ENCODE measurements at places on chromosomes 7 and 10.

GRCh38 chr7:98357751-98358161 lies 43.1 kb downstream of the BAIAP2L1 start:
- no peak for DNase-seq

DNA sequence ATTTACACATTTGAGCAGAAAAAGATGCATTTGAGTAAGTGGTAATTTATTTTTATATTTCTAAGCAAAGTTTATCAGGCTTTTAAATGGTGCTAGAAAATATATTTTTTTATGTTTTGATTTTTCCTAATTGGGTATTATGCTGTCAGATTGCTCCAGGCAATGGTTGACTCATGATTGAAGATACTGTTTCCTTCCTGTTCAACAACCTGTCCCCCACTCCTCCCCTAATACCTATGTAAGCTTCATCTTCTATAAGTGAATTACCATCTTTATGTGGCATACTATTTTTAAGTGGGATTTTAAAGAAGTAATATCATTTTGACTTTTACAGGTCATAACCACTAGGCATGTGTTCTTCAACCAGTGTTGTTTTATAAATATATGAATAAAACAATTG lies 21.4 kb downstream of the TSPAN13 start:
- no peak for DNase-seq

DNA sequence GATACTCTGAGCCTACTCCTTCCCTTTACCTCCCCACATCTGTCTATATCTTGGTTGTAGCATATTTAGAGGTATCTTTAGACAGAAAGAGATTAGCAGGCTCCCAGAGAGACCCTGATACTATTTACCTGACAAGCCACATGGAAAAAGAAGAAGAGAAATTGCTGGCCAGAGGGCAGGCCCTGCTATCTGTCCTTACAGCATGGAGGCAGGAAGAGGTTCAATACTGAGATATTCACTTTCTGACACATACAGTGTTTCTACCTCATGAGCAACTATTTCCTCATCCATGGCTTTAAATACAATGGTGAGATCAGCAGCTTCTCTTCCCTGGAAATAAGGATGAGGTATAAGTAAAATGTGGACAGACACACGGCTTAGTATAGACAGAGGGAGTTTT lies 33.9 kb upstream of the TSPAN13 start:
- no peak for DNase-seq

DNA sequence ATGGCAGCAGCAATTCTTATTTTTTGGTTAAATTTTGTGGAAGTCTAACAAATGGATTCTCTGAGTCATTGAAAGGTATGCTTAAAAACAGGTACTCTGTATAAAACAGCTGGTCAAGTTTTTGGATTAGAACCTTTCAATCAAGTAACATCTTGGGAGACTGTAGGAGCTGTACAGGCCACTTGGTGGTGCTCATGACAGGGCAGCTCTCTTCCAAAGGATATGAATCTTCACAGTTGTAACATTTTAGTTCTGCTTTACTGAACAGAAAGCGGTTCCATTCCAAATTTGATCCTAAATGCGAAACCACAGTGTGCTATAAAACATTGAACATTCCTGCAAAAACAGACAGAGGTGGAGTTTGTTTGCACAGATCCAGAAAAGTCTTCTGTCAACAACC lies 44.5 kb upstream of the AGR3 start:
- DNase-seq: peak; percentile 13

GRCh38 chr7:142176901-142177300 lies 65.4 kb downstream of the MGAM2 start:
- no peak for DNase-seq

- DNase-seq: no peak
These were observed 35.1 kb downstream of the BRAF start for GRCh38 chr7:140889645-140890044.

- DNase-seq: no peak
These were observed 266.3 kb downstream of the BICC1 start for GRCh38 chr10:58778966-58779365.

DNA sequence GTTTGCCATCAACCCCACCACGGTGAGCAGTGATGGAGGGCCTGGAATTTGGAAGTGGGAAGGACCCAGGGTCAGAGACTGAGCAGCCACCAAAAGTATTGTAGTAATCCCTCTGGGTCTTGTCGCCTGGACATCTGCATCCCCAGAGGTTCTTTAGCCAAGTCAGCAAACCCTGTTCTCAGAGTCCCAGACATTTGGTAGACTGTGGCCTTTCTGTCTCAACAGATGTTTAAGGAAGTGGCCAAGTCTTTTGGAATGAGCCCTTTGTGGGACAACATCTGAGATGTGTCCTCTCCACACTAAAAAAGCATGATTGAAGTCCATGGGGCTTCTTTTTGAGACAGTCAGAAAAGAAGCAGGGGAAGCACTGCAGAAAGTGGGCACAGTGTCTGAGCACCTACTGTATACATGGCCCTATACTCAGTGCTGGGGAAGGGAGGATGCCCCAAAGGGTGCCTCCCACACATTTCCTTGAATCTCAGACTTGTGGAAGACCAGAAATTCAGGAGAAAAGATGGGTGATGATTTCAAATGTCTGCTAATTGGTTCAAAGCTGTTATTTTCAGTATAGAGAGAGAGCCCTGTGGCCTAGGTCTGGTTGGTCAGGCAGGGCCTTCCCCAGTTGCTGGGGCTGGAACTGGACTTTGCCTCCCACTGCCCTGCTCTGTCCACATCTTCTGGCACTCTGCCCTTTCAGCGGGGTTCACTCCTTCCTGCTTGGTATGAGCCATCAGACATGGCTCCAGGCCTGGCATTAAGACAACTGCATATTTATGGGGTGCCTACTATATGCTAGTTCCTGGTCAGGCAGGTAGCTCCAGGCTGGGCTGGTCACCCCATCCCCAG lies 26.5 kb upstream of the VSIR start:
- DNase-seq: no peak

DNA sequence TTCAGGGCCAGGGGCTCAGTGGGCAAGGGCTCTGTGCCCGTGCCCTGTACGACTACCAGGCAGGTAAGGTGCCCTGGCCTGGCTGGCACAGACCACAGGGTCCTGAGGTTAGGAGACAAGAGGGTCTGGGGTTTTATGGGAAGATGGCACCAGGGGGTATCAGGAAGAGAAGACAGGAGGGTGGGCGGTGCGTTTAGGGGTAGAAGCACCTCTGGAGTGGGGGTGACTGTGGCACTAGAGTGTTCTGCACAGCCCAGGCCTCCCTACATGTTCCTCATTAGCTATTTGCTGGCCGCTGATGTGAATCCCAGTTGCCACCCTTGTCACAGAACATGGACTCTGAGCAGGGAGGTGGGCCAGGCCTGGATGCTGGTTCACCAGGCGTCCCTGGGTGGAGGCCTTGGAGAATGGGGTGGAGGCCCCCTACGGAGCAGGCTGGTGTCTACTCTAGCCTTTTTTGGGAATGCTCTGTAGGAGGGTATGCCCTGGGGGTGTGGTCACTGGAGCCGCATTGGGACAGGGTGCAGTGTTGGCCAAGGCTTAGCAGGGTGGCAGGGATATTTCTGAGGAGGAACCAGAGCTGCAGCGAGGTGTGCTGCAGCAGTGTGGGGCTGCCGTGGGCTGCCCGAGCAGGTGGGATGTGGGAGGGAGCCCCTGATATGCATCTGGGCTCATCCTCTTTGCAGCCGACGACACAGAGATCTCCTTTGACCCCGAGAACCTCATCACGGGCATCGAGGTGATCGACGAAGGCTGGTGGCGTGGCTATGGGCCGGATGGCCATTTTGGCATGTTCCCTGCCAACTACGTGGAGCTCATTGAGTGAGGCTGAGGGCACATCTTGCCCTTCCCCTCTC lies 5.0 kb downstream of the PGAM2 start:
- no peak for DNase-seq

Data from activated CD4-positive, alpha-beta T cell treated with anti-CD3 and anti-CD28 coated beads for 48 hours (primary cell).